ENCODE measurements at places on chromosomes 5 and 9.

DNA sequence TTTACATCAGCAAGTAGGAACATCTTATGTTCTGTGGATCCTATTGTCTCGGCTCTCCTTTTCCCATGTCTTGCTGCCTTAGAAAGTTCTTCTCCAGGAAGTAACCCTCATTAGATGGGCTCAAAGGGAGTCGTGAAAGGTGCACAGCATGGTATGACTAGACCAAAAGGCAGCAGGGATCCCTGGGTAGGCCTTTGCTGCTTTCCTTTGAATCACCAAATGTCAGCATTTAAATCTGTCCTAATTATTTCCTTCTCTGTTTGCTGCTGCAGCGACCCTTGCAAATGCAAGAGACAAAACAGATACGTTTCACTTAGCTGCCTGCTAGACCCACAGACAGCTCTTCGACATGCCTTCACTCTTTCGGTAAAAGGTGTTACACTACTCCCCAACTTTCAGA, 218.4 kb downstream of the ACTL7B start:
- no peak for DNase-seq

- DNase-seq = no peak
Measured at GRCh38 chr9:112361601-112362000, 18.3 kb upstream of the HSDL2 start.

DNA sequence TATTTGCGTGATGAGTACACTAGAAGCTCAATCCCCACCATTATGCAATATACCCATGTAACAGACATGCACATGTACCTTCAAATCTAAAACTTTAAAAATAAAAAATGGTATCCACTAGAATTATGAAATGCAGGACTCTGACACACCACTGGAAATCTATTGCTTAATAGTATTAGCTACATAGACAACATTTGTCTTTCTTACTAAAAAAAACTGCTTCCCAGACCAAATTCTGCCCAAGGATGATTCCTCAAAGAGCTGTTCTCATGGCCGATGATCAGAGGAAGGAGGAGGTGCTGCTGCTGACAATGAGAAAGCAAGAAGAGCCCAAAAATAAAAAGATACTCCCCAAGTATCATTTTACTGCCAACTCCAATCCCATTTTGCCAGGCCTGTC, 67.2 kb downstream of the TTC39B start:
- DNase-seq = no peak

- no peak for DNase-seq
Measured at GRCh38 chr5:143105216-143105905, 298.1 kb downstream of the NR3C1 start.

- DNase-seq = peak; percentile 67
Measured at GRCh38 chr5:134524272-134524825, 1.1 kb upstream of the JADE2 start.

GRCh38 chr5:143002459-143003327, 232.5 kb downstream of the ARHGAP26 start:
- DNase-seq = no peak

- DNase-seq = no peak
Measured at GRCh38 chr5:180180846-180181245, 28.2 kb downstream of the RASGEF1C start.

Data from ecto neural progenitor cell (in vitro differentiated cells).